Endothelial cell of umbilical vein (primary cell): ENCODE measurements at places on chromosomes 5 and 9. TPM values are rescaled to one million over a fixed set of nuclear protein-coding genes. Genes with fewer than 3 reads are reported as not detected.

The AK8 gene
- 0.32 TPM in 1 of 2 replicates, not detected in the other for total RNA-seq

The FAM221B gene
- not detected in 2 replicates for total RNA-seq

The TMEM252 gene
- total RNA-seq: not detected in 2 replicates

The VCAN gene
- 0.35 and 0.72 TPM in 2 replicates for total RNA-seq

The DBH gene
- total RNA-seq: not detected in 2 replicates

The NDST1 gene
- total RNA-seq: 86.5 and 102 TPM in 2 replicates

The ABL1 gene
- total RNA-seq: 79.2 and 87.1 TPM in 2 replicates

The C5orf52 gene
- total RNA-seq: not detected in 2 replicates

The ACOT12 gene
- total RNA-seq: not detected in 2 replicates

The WWC1 gene
- 0.44 and 0.91 TPM in 2 replicates for total RNA-seq

The KIF2A gene
- total RNA-seq: 57.7 and 65.1 TPM in 2 replicates

The RGS3 gene
- 407 and 416 TPM in 2 replicates for total RNA-seq

The SLC26A2 gene
- total RNA-seq: 16.5 and 16.8 TPM in 2 replicates
